ENCODE measurements at places on chromosomes 11 and 22.

- no peak for DNase-seq
These were observed 452.1 kb downstream of the MN1 start for GRCh38 chr22:27349456-27349855.

DNA sequence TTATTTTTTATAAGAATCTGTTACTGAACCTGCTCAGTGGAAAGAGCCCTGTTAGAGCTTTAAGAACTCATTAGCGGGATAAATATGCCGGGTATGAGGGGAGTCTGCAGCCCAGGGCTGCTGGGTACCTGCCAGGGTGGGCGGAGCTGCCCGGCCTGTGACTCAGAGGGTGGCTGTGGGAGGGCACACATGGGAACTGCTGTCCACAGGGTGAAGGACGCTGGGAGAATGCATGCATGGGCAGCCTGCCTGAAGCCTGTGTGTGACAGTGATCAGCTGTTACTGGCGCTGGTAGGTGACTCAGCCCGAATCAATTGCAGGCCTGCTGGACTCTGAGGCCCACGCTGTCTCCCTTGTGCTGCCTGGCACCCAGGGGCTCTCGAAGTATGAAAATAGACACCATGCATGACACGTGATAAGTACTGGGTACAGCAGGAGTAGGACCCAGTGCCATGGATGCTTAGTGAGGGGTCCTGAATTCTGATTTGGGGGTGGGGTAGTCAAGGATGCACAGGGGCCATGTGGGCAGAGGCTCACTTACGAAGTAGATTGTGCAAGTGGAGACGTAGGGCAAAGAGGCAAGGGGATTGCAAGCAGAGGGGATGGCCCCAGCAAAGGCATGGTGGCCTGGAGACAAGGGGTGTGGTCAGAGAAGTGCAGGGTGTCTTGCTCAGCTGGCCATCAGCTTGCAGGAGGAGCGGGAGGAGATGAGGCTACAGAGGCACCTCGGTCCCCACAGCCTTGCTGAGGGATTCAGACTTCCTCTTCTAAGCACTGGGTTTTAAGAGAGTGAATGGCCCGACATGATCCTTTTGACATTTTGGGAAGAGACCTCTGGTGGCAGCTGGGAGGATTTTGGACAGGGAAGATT is 36.5 kb downstream of the GRIK4 start:
- DNase-seq: no peak

DNA sequence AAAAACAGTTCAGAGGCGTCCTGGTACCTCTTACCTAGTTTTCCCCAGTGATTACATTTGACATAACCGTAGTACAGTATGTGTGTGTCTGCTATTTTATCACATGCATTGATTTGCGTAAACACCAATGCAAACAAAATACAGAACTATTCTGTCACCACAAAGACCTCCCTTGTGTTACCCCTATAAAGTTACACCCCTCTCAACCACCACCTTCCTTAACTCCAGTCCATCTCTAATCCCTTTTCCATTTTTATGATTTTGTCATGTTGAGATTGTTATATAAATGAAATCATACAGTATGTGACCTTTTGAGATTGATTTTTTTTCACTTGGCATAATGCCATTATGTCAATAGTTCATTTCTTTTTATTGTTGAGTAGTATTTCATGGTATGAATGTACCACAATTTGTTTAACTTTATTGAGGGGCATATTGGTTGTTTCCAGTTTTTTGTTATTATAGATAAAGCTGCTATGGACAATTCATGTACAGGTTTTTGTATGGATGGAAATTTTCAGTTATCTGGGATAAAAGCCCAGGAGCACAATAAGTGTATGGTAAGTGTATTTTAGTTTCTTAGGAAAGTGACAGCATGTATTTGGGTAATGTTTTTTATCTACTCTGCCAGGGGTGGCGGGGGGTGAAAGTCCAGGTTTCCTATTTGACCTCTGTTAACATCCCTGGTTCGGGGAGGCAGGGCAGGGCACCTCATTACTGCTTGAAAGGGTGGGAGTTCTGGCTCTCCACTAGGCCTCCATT is 6.0 kb upstream of the SLC37A2 start:
- DNase-seq: no peak

DNA sequence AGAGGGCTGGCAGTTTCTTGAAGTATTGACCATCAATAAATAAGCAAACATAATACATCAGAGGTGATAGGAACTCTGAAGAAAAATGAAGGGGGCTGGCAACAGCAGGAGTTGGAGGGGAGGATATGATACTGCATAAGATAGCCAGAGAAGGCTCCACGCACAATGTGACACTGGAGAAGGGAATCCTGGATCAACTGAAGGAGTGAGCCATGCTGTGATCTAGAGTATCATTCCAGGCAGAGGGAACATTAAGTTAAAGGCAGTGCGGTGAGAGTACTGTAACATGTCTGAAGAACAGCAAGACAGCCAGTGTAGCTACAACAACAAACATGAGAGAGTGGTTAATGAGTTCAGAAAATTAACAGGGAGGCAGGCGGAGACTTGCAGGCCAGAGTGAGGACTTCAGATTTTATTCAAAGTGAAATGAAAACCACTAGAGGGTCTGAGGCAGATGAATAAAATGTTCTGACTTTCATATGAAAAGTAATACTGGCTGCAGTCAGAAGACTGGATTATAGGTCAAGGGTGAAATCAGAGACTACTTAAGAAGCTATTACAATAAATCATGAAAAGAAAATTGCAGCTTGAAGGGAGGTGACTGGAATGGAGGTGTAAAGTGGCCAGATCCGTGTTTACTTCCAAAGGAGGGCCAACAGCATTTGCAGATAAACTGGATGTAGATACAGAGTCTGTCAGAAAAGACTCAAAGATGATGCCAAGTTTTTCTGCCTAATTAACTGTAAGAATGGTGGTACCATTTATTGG is 49.4 kb downstream of the RRAS2 start:
- no peak for DNase-seq

DNA sequence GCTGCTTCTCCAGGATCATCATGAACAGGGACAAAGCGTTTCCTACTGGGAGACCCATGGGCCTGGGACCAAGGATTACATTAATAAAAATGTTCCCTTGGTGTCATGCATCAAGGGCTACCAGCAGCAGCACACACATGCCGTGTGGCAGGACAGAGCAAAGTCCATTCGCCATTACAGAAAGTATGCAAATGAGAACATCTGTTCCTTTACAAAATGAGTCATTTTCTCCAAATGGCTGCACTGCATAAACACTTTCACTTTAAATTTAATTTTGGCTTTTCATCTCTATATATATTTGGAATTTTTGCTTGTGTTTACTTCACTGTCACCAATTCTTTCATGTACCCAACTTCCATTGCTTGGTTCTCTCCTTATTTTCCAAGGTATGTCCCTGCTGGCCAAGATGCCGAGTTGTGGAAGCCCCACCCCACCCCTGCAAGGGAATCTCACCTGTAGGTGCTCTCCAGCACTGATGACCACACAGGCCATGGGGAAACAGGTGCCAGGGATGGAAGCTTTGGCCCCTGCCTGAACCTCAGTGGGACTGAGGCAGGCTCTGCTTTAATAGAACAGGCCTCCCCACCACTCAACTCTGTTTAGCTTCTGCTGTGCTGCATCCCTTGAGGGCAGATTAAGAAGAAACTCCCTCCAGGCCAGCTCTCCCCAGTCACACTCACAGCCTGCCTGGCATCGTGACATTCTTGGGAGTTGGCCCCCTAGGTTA is 15.6 kb upstream of the GNAZ start:
- DNase-seq: no peak

DNA sequence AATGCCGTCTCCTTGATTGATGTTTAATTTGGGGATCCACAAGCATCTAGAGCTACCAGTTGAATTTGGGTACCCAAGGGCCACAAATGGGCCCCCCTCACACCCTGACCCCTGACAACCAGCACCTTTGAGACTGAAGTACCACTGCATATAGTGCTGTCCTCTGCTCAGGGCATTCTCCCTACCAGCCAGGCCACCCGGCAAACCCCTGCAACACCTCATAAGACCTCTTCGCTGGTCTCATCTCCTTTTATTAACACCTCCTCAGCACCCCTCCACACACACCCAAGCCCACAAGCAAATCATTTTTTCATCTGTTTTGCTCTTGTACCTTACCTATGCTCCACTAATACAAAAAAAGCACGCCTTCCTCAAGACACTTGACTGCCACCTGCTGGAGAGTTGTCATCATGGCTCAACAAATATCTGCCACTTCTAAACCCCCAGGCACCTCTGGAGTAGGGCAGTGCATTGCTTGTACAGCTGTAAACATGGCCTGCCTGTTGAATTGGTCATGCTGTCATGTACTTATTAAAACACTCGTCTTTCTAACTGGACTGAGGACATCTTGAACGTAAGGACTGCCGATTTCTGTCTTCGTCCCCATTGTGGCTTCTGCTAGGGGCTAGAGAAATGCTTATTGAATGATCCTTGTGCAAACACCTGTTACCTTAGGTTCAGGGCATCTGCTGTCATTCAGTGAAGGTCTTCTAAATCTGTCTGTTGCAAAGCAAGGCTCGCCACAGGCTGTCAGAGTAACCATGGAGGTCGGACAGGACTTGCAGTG is 66.5 kb downstream of the BMAL1 start:
- DNase-seq: peak; percentile 36

DNA sequence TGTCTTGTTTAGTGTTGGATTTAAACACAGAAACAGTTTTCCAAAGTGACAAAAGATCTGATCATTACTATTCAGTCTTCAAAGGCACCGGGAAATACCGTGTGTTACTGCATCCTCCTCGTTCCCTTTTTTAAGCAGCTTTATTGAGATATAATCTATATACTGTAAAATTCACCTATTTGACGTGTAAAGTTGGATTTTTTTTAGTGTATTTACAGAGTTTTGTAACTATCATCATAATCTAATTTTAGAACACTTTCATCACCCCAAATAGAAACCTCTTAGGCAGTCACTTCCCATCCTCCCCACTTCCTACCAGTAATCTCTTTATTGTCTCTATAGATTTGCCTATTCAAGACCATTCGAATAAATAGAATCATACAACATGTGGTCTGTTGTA is 1.4 kb downstream of the ANO5 start:
- no peak for DNase-seq

- DNase-seq: no peak
These were observed 97.7 kb downstream of the TEAD1 start for GRCh38 chr11:12771875-12772274.

- DNase-seq: no peak
These were observed 3.2 kb downstream of the TAF6L start for GRCh38 chr11:62774407-62774806.

GRCh38 chr11:41612415-41612814 is 153.0 kb upstream of the LRRC4C start:
- no peak for DNase-seq

DNA sequence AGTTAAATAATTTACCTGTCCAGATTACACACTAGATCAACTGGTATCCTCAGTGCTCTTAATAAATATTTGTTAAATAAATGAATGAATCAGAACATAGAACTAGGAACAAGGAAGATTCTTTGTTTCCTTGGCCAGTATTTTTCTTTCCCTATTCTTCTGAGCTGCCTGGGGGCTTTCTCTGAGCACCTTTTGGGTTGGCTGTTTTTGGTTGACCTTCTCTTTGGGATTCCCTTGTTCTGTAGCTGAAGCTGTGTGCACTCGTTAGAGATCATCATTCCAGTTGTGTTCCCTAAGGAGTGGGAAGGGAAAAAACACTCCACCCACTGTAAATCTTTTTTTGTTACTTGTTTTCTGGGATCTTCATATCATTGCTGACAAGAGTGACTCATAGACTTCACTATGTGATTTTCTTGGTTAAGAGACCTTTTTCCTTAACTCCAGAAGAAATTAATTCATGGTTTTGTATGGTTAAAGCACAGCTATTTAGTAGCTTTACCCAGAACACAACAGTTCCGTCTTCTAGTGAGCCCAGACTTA is 84.3 kb downstream of the STIM1 start:
- DNase-seq: no peak

DNA sequence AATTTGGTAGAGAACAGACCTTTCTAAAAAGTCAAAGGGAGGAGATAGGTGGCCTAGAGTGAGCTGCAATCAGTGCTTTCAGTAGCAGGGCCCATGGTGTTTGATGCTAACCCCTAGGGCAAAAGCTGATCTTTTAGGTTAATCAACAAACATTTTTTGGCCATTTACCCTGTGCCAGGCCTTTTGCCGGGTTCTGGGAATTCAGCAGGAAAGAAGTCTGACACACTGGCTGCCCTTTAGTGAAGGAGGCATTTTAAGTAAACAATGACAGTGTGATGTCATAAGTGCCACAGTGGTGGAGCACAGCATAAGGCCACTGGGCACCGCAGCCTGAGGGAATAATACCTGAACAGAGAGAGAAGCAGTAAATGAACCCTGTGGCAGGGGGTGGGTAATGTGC is 29.0 kb downstream of the C22orf31 start:
- no peak for DNase-seq

DNA sequence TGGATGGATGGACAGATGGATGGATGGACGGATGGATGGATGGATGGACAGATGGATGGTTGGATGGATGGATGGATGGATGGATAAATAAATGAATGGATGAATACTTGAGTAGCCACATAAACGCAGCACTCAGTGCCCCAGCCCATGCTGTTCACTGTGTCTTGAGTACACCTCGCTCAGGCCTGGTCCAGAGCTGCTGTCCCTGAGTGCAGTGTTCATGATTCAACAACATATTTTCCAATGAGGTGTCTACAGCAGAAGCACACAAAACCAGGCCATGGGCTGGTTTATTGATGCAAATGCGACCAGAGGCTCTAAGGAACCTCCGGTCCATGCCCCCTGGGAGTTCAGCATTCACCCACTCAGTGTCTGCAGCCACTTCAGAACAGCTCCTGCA is 584.3 kb downstream of the BRD1 start:
- no peak for DNase-seq

GRCh38 chr11:502288-503178 is 4.5 kb downstream of the RNH1 start:
- no peak for DNase-seq

- DNase-seq: no peak
These were observed 517 bp downstream of the SPINDOC start for GRCh38 chr11:63813563-63814382.

DNA sequence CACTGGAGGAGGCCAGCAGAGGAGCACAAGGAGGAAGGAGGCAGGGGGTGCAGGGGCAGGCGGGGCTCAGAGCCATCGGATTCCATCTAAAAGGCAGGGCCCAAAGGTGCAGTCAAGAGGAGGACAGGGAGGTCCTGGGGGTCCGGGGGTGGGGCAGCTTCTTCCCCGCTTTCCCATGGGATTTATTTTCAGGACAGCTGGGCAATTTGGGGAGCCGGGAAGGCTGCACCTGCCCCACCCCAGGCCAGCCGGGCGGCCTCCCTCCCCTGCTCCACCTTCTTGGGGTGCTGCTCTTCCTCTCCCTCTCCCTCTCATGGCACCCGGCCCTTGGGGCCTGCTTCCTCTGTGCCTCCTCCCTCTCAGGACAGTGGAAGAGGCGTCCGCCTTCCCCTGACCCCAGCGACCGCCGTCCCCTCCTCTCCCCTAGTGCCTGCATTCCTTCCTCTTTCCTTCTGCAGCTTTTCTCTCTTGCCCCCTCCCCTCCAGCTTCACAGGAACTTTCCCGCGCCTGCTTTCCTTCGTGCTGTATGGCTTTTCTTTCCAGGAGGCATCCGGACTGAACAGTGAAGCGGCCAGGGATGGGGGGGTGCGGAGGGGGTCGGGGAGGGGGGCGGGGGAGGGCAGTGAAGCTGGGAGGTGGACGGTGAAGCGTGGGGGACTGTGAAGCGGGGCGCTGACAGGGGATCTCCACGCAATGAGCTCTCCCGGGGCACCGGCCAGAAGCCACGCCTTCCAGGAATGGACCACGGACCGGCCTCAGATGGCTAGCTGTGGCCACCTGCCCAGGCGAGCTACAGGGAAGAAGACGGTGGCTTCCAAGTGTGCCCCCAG is 26.9 kb downstream of the APOBEC3H start:
- DNase-seq: no peak

GRCh38 chr11:134730101-134730500 is 318.1 kb upstream of the B3GAT1 start:
- no peak for DNase-seq
